ENCODE measurements at places on chromosomes 3 and 15. TPM values are rescaled to one million over a fixed set of nuclear protein-coding genes. Genes with fewer than 3 reads are reported as not detected.

Gene MELTF
- 5.4 TPM for total RNA-seq

Gene SYNPR
- total RNA-seq, result not detected

Gene TGM5
- total RNA-seq, result 0.11 TPM

Gene ERICH6
- total RNA-seq, result not detected

Gene DLG1
- total RNA-seq, result 86.5 TPM

- DNase-seq, result peak; percentile 47
Observed at GRCh38 chr15:25811481-25811906, 51.6 kb downstream of the ATP10A start.

GRCh38 chr3:10888518-10889090 lies 72.6 kb downstream of the SLC6A11 start:
- DNase-seq, result no peak

GRCh38 chr3:151198849-151199248 lies 4.2 kb downstream of the GPR171 start:
- no peak for DNase-seq

- DNase-seq, result no peak
Observed at GRCh38 chr3:116342499-116342898, 102.8 kb downstream of the LSAMP start.

DNA sequence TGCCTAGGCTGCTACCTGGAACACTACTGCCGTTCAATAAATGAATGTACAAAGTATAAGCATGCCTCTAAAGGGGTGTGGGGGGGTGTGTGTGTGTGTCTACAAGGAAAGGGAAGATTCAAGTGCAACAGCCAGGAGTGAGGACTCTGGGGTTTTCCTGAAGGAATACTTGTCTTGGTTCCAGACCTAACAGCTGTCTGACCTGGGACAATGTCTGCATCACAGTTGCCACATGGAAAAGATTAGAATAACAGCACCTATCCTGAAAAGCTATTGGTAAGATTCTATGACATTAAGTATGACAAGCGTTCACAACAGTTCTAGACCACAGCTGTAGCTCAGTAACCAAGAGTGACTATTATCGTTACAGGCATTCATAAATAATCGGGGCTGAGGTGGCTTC lies 345.2 kb downstream of the FOXP1 start:
- no peak for DNase-seq

DNA sequence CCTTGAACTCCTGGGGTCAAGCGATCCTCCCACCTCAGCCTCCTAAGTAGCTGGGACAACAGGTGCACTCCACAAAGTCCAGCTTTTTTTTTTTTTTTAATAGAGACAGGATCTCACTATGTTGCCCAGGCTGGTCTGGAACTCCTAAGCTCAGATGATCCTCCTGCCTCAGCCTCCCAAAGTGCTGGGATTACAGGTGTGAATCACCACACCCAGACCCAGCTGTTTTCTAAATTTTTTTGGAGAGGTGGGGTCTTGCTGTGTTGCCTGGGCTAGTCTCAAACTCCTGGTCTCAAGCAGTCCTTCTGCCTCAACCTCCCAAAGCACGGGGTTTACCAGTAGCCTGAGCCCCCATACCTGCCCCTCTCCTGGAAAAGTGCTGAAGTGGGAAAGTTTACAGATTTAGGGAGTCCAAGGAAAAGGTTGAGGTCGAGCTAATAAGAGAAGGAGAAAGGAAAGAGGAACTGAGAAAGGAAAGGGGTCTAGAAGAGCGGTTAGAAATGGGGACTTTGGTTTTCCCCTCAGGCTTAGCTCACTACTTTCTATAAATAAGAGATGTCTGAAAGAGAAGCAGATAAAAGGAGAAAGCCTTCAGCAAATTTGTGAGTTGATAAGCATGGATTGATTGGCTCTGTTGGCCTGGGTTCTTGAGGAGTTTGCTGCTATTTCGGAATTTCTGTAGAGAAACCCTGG lies 23.6 kb downstream of the UBE2E1 start:
- no peak for DNase-seq

DNA sequence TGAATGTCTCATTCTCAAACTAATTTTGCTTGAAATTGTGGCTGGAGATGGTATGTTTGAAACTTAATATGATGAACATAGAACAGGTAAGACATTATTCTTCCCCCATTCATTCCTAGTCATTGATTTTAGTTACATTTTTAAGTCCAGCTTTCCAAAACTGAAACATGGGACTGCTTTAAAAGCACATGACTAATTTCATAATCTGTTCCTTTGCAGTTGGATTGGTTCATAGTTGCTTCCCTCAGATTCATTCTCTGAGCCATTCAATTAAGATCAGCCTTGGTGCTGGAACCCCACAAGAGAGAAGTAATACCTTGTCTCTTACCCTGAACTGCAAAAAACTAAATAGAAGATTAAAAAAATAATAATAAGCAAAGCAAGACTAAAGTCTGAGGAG lies 87.5 kb upstream of the TGFBR2 start:
- no peak for DNase-seq

DNA sequence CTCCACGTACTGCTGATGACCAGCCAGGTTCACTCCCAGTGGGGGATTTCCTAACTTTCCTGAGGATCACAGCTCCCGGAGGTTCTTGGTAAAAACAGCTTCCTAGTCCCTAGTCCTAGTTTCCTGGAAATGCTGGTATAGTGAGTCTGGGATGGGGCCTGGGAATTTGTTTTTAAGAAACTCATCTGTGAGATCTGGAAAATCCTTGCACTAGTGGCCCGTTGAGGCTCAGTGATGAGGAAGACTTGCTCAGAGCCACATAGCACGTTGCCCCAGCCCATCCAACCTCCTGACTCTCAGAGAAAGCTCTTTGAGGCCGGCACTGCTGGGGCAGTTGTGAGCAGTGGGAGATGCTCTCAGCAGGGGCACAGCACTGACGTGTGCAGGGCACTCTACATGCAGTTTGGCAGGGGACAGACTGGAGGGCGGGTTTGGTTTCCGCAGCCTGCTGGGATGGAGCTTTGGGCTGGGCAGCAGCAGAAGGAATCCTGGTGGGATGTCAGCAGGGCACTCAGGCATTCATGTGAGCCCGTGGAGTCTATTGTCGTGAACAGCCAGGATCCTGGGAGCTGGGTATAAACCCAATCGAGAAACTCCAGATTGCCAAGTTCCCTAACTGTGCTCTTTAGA lies 31.6 kb downstream of the SAXO2 start:
- DNase-seq, result no peak

GRCh38 chr3:196537319-196537984 lies 22.3 kb upstream of the SMCO1 start:
- peak; percentile 55 for DNase-seq

DNA sequence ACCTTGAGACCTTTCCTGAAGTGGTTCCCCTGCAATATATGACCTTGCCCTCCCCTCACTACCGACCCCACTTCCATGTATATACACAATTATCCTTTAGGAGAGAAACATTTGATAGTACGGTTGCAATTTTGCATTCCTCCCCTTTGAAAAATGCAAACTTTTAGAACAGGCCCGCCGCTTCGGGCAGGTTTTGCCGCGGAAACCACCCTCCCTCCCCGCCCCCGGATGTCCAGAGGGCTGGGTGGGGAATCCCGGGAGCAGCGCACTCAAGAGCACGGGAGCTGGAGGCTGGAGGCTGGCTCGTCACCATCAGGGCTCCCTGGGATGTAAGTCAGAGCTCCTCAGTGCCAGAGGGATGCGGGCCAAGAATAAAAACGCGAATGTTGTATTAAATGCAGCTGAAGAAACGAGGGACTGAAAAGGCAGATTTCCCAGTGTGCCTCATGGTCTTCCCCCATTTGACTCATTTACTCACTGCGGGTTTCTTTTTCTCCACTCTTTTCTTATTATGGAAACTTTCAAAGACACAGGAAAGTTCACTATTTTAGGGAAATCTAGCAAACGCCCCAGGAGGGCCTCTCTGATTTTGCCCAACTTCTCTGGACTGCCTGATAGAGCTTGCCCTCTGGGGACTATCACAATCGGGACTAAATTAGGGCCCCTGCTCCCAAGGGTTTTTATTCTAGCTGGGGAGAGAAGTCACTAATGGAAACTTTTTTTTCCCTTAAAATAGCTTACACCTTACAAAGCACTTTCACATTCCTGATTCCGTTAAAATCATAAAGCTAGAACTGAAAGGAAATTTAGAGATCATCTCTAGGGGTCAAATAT lies 2.9 kb upstream of the USP3 start:
- DNase-seq, result peak; percentile 54

DNA sequence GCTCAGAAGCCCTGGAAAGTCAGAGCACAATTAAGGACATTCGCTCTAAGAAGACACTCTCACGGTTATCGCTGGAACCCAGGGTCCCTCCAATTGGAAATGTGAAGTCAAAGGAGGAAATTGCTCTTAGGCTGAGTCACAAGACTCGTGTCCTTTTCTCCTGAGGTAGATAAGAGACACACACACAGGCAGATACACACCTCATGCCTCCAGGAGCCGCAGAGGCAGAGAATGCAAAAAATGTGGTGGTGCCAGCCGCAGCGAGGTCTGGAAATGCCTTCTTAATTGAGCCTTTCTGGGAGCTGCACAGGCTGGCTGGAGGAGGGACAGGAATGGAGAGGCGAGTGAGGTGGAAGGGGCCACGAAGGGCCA lies 189.3 kb downstream of the OPA1 start:
- no peak for DNase-seq

- DNase-seq, result no peak
Observed at GRCh38 chr15:43118286-43118685, 12.4 kb upstream of the UBR1 start.

GRCh38 chr15:94403331-94403730 lies 172.0 kb downstream of the MCTP2 start:
- no peak for DNase-seq

Data from activated naive CD8-positive, alpha-beta T cell treated with anti-CD3 and anti-CD28 coated beads, Interleukin-2, amount 10 ng/mL, durations not matched to agents 7 days and 5 days (primary cell).